GM23338 (cell line): ENCODE measurements at places on chromosomes 13 and 19.

- no peak for DNase-seq
These were observed 102.2 kb downstream of the PIBF1 start for GRCh38 chr13:72884101-72884500.

- no peak for DNase-seq
These were observed 953 bp downstream of the RLN3 start for GRCh38 chr19:14028901-14029300.

DNA sequence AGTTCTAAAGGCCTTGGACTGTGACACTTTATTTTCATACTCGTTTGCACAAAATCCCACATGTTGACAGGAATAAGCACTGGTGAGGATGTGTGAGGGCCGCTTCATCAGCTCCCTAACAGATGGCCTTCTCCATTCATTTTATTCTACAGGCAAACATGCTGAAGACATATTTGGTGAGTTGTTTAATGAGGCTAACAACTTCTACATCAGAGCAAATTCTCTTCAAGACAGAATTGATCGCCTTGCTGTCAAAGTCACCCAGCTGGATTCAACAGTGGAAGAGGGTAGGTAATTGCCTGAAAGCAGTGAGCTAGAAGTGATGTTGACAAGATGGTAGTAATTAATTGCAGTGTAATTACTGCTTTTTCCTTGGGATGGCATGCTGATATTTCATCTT is 95.7 kb downstream of the GPR12 start:
- DNase-seq: no peak

DNA sequence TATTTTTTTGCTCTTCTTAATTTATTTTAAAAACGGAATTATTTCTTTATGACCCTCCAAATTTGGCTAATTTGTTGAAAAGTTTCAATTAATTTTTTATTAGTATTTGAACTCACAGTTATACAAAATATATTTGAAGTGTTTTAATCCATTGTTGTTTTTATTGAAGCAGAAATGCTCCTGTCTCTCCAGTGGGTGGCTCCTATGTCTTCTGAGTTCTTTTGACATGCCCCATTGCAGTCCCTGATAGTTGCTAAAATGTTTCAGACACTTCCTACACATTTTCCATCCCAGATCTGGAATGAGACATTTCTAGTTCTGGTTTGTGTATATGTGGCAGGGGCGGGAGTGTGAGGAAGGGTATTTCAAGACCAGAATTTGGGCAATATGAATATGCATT is 579.4 kb upstream of the PRR20A start:
- DNase-seq: peak; percentile 26

- DNase-seq: no peak
These were observed 112.9 kb downstream of the LRCH1 start for GRCh38 chr13:46665633-46666482.

GRCh38 chr13:72689181-72689696 is 38.2 kb downstream of the MZT1 start:
- no peak for DNase-seq

DNA sequence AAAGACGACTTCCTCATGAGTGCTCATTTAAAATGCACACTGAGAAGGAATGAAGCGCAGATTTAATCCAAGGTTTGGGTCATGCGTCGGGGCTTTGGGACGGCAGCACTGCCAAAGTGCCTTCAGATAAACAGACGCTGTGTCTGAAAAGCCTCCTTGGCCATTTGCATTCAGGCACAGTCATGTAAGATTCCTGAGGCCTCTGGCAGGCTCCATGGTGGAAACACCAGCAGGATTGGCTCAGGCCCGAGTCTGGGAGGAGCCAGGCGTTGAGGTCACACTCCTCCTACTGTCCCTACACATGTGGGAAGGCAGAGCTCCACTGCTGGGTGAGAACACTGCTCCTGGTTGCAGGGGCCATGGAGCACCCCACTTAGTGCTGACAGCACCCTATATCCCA is 113.3 kb upstream of the KL start:
- peak; percentile 28 for DNase-seq

GRCh38 chr19:39643591-39643990 is 12.1 kb upstream of the LGALS16 start:
- no peak for DNase-seq

DNA sequence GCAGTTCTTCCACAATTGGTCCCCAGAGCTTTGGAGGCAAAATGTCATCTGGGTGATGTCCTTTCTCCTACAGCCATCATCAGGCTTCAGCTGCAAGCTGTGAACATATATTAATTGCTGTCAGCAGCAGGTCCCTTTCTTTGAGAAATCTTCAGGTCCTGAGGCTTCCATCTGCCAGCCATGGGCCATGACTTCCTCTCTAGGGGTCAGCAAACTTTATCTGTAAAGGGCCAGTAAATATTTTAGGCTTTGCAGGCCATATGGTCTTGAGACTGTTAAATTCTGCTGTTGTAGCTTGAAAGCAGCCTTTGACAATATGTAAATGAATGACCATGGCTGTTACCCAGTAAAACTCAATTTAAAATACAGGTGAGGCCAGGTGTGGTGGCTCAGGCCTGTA is 27.1 kb downstream of the SERP2 start:
- no peak for DNase-seq

GRCh38 chr13:37412241-37412921 is 186.2 kb downstream of the POSTN start:
- no peak for DNase-seq

- DNase-seq: peak; percentile 43
These were observed 512 bp downstream of the CC2D1A start for GRCh38 chr19:13906521-13906904.

GRCh38 chr13:80083081-80083852 is 257.7 kb downstream of the SPRY2 start:
- no peak for DNase-seq

GRCh38 chr19:10295847-10296591 is 6.3 kb downstream of the ICAM5 start:
- peak; percentile 75 for DNase-seq
